ENCODE measurements at places on chromosomes 16 and 17.

- DNase-seq = no peak
Measured at GRCh38 chr17:56392321-56392720, 201.2 kb upstream of the NOG start.

DNA sequence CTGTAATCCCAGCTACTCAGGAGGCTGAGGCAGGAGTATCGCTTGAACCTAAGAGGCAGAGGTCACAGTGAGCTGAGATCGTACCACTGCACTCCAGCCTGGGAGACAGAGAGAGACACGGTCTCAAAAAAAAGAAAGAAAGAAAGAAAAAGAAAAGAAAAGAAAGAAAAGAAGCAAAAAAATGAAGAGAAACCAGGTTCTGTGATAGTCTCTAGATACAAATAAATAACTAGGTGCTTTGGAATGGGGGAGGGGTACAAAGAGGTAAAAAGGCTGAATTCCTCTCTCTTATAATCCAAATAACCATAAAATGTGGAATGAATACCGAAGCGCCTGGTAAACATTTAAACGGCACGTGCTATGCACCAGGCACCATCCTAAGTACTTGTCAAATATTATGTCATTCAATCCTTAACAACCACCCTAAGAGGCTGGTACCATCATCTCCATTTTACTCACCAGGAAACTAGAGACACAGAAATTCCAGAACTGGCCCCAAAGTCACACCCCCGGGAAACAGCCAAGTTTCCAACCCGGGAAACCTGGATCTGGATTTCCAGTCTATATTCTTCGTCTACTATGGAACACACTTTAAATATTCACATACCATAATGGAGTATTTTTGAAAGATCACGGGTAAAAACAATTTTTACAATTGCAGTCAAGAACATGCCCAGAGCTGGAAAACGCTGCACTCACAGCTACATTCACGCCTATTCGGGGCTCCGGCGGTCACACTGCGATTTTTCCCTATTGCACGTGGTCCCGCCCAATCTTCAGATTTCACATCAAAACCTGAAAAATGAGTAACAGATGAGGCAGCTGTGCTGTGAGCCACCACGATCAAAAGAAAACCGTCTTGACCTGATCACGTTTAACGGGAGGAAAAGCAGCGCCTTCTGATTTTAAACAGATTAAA lies 10.5 kb downstream of the NXN start:
- DNase-seq = no peak

GRCh38 chr17:70446446-70446845 lies 277.1 kb downstream of the KCNJ2 start:
- no peak for DNase-seq

- DNase-seq = no peak
Measured at GRCh38 chr16:28162326-28162877, 49.4 kb downstream of the XPO6 start.

GRCh38 chr17:79532107-79532790 lies 78.6 kb downstream of the RBFOX3 start:
- no peak for DNase-seq

DNA sequence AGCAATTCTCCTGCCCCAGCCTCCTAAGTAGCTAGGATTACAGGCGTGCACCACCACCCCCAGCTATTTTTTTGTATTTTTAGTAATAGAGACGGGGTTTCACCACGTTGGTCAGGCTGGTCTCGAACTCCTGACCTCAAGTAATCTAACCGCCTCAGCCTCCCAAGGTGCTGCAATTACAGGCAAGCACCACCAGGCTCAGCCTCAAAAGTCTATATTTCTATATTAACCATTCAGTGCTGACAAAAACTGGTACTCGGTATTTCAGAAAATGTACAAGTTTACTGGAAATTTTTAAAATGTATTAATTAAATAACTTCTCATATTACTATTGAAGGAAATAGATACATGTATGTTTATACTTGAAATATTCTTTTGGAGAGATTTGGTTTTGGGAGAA lies 1.4 kb upstream of the HEXD start:
- DNase-seq = no peak

GRCh38 chr16:30349675-30350074 lies 5.4 kb downstream of the CD2BP2 start:
- no peak for DNase-seq

- DNase-seq = no peak
Measured at GRCh38 chr16:77899416-77899815, 111.1 kb downstream of the VAT1L start.

Measured in stimulated activated CD4-positive, alpha-beta T cell treated with anti-CD3 and anti-CD28 coated beads, TNF-alpha, amount 100 ng/mL, for 4 hours (primary cell).